ENCODE measurements at places on chromosomes 3 and 15. TPM values are rescaled to one million over a fixed set of nuclear protein-coding genes. Genes with fewer than 3 reads are reported as not detected.
A peak's percentile ranks its signal among the peaks of the same experiment; 100 is the strongest.

- DNase-seq, result no peak
- no peaks in the 10 kb centered on the region for H3K36me3 ChIP-seq
- H3K27me3 ChIP-seq, result no peaks in the 10 kb centered on the region
Measured at GRCh38 chr3:140188285-140188684, 253.3 kb downstream of the CLSTN2 start.

- no peak overlapping the region for H3K4me3 ChIP-seq
- no peak overlapping the region for H3K27ac ChIP-seq
- H3K27me3 ChIP-seq, result 0 out of 2 replicates have a peak, but pooled peaks cover 3% of the 10 kb centered on the region
- peaks cover 67% of the 10 kb centered on the region for H3K4me1 ChIP-seq
Measured at GRCh38 chr3:196207833-196208607, 3.2 kb downstream of the ZDHHC19 start.

DNA sequence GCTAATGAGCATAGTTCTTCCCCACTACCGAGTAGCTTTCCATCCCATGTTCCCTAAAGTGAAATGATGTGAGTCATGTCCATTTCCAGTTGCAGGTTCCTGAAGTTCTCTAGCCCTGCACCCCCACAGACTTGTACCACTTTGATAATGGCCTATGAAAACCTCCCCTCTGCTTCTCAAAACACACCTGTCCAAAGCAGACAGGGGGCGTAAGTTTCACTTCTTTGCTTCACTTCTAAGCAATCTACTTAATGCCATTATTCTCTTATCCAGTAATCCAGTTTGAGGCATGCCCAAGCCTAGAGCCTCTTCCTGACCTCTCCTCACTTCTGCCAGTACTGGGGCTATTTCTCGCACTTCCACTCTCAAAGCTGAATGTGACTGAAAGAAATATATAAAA is 305.1 kb downstream of the IGSF11 start:
- H3K4me3 ChIP-seq, result no peak overlapping the region
- H3K36me3 ChIP-seq, result no peaks in the 10 kb centered on the region
- H3K27me3 ChIP-seq, result no peaks in the 10 kb centered on the region
- H3K27ac ChIP-seq, result no peak overlapping the region
- peaks cover 16% of the 10 kb centered on the region for H3K4me1 ChIP-seq

DNA sequence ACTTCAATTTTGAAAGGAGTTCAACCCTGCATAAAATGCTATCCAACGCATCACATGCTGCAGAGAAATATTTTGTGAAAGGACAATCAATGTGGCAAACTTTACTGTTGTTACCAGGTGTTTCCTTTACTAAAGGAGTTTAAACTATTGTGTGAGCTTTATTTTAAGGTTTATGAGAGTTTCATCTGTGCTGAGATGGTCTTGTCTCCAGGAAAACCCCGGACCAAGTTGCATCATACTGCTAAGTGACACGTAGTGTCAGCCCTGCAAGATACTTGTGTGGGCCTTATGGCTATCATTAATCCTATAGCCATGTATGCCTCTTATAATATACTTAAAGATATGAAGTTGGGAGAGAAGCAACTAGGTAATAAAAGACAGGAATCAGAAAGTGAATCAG is 94.5 kb upstream of the EPHA6 start:
- H3K36me3 ChIP-seq, result no peaks in the 10 kb centered on the region
- no peaks in the 10 kb centered on the region for H3K4me1 ChIP-seq
- H3K27me3 ChIP-seq, result no peaks in the 10 kb centered on the region
- H3K27ac ChIP-seq, result no peak overlapping the region
- no peak overlapping the region for H3K4me3 ChIP-seq

DNA sequence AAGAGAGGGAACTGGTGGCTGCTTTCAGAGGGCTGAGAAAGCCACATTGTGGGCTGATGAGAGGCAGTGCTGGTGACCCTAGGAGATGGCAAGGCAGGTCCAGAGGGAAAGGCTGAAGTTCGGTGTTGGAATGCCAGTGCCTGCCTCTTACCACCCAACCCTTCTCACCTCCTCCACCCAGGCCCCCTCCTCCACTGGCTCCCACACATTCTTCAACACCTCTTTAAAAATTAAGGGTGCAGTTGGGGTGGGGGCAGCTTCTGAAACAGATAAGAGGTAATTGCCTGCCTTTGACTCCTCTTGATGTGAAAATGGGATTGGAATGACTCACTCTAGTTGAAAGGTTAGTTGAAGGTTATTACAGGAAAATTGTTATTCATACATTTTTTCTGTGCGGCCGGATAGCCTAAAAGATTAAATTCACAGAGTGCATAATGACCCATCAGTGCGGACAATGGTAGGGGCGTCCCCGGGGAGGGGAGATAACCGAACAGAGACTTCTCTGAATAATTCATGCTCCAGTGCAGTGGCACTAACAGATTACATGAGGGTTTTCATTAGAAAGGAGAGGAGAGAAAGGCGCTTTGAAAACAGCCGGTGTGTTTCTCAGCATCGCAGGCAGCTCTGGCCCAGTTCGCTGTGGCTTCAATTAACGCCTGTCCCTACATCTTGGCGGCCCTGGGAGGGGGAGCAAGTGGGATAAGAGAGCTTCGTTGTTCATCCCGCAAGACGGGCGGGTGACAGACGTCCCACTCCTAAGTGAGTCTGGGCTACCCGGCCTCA is 212.4 kb downstream of the TLE3 start:
- H3K4me3 ChIP-seq, result no peak overlapping the region
- no peaks in the 10 kb centered on the region for H3K4me1 ChIP-seq
- no peak for DNase-seq
- no peaks in the 10 kb centered on the region for H3K27me3 ChIP-seq
- H3K36me3 ChIP-seq, result no peaks in the 10 kb centered on the region
- H3K27ac ChIP-seq, result no peak overlapping the region

GRCh38 chr3:43043793-43044192 is 62.1 kb downstream of the POMGNT2 start:
- no peak for DNase-seq
- H3K4me3 ChIP-seq, result no peak overlapping the region
- H3K4me1 ChIP-seq, result no peaks in the 10 kb centered on the region
- no peak overlapping the region for H3K27ac ChIP-seq
- H3K27me3 ChIP-seq, result no peaks in the 10 kb centered on the region

DNA sequence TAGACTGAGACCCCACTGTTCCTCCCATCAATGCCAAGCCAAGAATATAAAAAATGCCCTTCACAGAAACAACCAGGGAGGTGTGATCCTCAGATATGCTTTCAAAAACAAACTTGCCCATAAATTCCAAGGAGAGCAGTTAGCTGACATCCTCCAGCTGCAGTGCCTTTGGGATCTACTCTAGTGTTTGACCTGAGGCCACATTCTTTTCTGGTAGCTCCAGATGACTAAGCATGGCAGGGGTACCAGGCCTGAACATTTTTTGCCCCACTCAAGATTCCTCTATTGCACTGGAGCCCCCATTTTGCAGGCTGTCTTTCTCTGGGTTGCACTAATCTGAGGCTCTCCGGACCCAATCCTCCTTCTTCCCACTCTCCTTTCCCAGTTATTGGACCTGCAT is 27.9 kb upstream of the ACP3 start:
- H3K36me3 ChIP-seq, result no peaks in the 10 kb centered on the region
- H3K27ac ChIP-seq, result no peak overlapping the region
- DNase-seq, result no peak
- H3K27me3 ChIP-seq, result no peaks in the 10 kb centered on the region

- H3K27me3 ChIP-seq, result no peaks in the 10 kb centered on the region
- no peak overlapping the region for H3K4me3 ChIP-seq
- H3K36me3 ChIP-seq, result peaks cover 28% of the 10 kb centered on the region
- no peaks in the 10 kb centered on the region for H3K4me1 ChIP-seq
- DNase-seq, result peak; percentile 67
- no peak overlapping the region for H3K27ac ChIP-seq
Measured at GRCh38 chr3:183766745-183767606, 58.4 kb downstream of the MAP6D1 start.

DNA sequence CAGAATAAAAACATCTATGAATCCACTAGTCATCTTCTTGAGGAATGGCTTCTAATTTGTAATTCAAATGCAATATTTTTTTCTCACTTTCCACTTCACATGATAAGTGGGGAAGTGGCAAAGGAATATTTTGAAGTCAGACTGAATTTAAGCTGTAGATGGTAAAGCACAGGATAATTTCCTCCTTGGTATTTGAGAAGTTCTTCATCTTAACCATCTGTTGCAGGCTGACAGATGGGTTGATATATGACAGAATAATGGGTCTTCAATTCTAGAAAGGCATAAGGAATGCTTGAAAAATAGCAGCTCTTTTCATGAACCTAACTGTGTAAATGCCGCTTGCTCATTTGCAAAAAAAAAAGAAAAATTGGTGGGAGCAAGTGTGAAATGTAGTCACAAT is 66.5 kb upstream of the SNTN start:
- DNase-seq, result no peak
- no peak overlapping the region for H3K27ac ChIP-seq
- peaks cover 6% of the 10 kb centered on the region for H3K4me1 ChIP-seq

DNA sequence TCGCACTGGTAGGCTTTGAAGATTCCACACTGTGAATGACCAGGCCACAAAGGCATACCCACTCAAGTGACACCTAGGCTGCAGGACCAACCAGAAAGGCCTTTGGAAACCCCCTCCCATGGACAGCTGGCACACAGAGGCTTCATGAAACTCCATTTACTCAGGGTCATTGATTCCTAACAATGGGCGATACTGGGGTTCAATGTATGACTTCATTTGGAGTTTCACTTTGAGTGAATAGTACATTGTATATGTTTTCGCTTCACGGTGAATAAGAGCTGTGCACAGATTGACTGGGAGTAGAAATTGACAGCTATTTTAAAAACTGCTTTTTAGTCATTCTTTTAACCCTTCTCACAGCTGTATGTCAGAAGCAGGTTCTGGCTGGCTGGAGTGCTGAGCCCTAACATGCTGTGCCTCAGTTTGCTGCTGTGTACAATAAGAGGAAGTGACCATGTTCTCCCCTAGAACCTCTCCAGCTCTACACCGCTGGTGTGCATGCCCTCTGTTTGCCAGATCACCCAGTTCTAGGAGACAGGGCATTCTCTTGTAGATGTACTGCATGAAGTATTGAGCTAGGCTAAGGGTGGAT is 15.4 kb upstream of the CX3CR1 start:
- no peaks in the 10 kb centered on the region for H3K36me3 ChIP-seq
- peaks cover 59% of the 10 kb centered on the region for H3K4me1 ChIP-seq

DNA sequence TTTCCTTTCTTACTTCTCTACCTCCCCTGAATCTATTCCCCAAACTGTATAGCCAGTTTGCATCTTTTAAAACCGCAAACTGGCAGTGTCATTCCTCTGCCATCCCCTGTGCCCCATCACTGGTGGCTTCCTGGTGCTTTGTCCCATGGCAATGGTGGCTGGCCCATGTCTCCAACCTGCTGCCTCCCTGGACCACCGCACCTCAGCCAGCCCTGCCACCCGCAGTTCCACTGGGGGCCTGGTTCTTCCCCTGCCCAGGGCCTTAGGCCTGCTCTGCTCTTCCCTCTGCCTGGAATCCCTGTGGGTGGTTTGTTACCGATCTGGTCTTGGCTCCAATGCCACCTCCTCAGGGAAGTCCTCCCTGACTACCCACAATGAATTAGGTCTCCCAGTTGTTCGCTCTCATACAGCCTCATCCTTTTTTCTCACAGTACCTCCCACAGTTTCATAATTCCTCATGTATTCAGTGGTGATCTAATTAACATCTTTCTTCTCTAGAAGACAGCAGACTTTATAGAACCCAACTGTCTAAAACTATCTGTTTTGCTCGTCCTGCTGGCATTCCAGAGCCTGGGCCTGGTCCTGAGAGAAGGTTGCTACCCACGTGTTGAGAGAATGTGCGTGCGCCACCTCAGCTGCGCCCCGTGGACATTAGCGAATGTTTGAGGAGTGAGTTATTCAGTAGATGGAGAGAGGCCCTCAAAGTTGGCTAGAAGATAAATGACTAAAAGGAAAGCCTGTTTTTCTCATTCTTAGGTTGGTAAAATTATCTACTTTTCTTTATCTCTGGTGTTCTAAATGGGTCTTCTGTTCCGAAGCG is 130.1 kb downstream of the DNAJB8 start:
- no peak overlapping the region for H3K27ac ChIP-seq
- peaks cover 8% of the 10 kb centered on the region for H3K36me3 ChIP-seq
- DNase-seq, result no peak

DNA sequence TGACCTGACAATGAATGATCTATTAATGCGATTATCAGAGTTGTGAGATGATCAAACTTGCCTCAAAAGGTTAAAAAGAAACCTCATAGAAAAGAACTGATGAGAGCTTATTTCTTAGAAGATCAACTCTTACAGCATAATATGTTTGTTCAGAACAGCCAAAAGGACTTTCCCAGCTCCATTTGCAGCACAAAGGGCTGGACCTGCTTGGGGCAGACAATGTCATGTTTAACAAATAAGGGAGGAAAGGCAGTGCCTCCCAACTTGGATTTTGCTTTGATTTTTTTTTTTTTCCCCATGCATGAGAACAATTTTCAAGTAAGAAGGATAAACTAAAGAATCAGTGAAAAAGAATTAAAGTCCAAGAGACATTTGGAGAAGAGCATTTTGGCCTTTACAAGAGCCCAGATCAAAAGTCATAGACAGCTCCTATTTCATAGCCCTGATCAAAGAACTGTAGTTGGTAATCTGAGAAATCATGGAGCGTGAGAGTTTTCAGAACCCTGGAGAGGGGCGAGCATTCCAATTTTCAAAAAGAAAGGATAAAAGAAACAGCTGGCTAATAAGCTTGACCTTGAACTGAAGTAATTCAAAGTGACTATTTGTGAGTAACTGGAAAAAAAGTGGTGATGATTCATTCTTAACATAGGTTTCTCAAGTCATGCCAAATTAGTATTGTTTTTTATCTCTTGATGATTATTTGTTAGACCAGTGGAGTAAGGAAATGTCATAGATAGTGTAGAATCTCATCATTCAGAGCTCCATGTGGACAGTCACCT is 136.0 kb upstream of the CFAP20DC start:
- no peak overlapping the region for H3K27ac ChIP-seq
- no peak for DNase-seq
- no peaks in the 10 kb centered on the region for H3K36me3 ChIP-seq

GRCh38 chr15:84962955-84963354 is 18.7 kb upstream of the PDE8A start:
- no peak overlapping the region for H3K4me3 ChIP-seq
- no peak overlapping the region for H3K27ac ChIP-seq
- no peak for DNase-seq
- H3K36me3 ChIP-seq, result no peaks in the 10 kb centered on the region

DNA sequence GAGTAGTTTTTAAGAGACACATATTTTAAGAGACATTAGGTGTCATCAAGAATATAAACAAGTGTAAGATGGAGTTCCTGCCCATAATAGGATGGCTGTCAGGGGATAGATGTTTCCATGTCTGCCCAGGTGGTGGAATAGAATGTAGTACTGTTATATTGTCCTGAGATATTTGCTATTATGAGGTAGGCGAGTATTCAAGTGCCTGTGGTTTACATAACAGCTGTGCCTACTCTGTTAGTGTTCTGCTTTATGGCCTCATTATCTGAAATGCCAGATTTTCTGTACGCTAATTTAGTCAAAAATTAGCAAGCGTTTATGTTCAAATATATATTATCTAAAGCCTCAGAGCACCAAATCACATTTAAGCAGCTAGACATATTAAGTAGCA is 360.2 kb upstream of the ROPN1 start:
- no peak overlapping the region for H3K27ac ChIP-seq
- DNase-seq, result no peak
- no peaks in the 10 kb centered on the region for H3K4me1 ChIP-seq
- H3K27me3 ChIP-seq, result no peaks in the 10 kb centered on the region

- H3K4me1 ChIP-seq, result no peaks in the 10 kb centered on the region
- no peak overlapping the region for H3K4me3 ChIP-seq
- H3K27ac ChIP-seq, result no peak overlapping the region
Measured at GRCh38 chr15:33467816-33468163, 157.0 kb downstream of the RYR3 start.

PIGZ gene
- 4.7 TPM for total RNA-seq

SLC49A4 gene
- 9.4 TPM for total RNA-seq

P2RY13 gene
- total RNA-seq, result not detected

FBXW12 gene
- not detected for total RNA-seq

SLC6A6 gene
- total RNA-seq, result 10.7 TPM

HTR3E gene
- not detected for total RNA-seq
